ENCODE measurements at places on chromosomes 6 and 20.

GRCh38 chr20:20759132-20759531, 46.7 kb upstream of the RALGAPA2 start:
- DNase-seq = no peak

- no peak for DNase-seq
Observed at GRCh38 chr6:167580619-167580911, 246.1 kb upstream of the AFDN start.

DNA sequence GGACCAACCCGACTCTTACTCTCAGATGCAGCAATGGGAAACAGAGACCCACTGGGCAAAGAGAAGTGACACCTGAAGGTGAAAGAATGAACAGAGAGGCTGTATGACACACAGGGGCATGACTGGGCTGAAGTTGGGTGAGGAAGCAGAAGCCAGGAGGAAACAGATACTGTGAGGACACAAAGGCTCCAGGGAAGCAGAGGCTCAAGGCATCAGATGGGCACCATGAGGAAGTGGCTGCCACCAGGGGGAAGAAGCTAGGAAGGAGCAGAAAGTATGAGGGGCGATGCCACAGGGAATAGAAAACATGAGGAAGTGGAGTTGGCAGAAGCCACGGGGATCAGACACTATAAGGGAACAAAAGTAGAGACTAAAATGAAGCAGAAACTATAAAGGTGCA, 30.9 kb upstream of the OCSTAMP start:
- DNase-seq = no peak

DNA sequence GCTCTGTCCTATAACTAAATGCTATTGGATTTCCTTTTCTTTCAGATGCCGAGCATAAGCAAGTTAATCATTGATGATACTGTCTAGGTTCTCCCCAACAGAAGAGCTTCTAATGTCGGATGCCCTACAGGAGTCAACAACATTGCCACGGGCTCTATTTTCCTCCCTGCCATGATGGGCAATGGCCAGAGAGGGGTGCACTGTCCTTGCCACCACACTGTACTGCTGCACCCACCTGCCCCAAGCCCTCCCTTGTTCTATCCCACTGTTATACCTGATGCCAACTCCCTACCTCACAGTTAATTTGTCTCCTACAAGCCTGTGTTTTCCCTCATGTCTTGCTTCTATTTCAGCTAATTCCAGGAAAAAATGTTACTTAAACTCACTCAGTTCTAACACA, 773.6 kb upstream of the CHD6 start:
- no peak for DNase-seq

DNA sequence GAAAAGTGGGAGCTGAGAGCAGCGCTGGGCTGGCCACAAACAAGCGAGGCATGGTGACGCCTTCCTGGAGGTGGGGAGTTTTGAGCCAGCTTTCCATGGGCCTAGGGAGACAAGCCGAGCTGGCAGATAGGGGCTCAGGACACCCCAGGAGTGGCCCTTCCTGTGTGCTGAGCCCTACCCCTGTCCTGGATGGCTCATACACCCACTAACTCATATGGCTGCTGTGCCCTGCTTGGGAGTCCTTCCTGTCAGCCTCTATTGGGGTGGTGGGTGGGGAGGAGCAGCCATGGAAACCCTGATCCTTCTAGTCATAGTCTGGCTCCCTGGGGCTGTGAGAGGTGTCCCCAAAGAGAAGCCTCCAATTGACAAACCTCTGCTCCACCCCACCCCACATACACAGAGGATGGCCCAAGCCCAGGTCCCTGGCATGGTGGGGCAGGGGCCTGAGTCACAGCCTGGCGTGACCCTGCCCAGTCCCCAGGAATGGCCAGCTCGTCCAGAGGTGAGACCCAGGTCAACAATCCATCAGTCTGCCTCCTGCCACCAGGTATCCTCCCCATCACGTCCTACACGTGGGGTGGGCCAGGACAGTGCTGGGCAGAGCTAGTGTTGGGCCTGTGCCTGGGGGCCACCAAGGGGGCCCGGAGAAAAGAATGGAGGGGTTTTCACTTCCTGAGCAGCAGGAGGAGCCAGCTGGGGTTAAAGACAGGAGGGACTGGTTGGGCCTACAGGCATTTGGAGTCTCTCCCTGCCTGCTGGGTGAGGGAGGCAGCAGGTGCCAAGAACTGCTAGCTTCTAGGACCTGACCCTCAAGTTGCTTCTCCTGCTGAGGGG, 52.2 kb downstream of the MRPL14 start:
- no peak for DNase-seq

DNA sequence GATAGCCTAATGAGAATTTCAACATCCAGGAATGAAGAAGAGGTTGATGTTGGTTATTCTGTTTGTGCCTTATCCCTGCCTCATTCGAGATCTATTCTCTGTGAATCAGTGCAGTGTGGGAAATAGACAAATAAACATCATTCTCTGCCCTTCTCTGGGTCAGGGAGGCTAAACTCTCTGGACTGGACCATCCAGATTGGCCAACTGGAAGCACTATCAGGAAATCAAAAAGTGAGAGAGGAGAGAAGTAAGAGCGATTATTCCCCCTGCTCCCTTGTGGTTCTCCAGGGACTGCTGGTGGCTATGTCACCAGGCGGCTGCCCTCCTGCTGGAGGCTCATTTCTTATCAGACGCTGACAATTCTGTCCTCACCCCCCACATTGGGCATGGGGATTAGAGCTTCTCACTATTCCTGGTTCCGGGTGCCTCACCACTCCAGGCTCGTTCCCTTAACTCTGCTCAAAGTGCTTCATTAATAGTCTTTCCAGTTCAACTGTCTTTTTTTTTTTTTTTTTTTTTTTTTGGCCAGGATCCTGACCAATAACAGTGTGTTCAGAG, 201.7 kb upstream of the RREB1 start:
- DNase-seq = no peak

Data from T1000 (cell line).